ENCODE measurements at places on chromosomes 16 and 17. TPM values are rescaled to one million over a fixed set of nuclear protein-coding genes. Genes with fewer than 3 reads are reported as not detected.

GRCh38 chr17:80656590-80656989, 112.0 kb downstream of the RPTOR start:
- H3K27me3 ChIP-seq: no peaks in the 10 kb centered on the region
- H3K36me3 ChIP-seq: no peaks in the 10 kb centered on the region
- H3K27ac ChIP-seq: no peak overlapping the region
- no peaks in the 10 kb centered on the region for H3K4me1 ChIP-seq
- H3K4me3 ChIP-seq: no peak overlapping the region

GRCh38 chr16:48394355-48394703, 9.1 kb upstream of the SIAH1 start:
- H3K4me3 ChIP-seq: no peak overlapping the region
- H3K4me1 ChIP-seq: no peaks in the 10 kb centered on the region
- peak overlapping the region; percentile 28 for H3K27ac ChIP-seq
- no peak for DNase-seq

- H3K27ac ChIP-seq: no peak overlapping the region
- no peaks in the 10 kb centered on the region for H3K27me3 ChIP-seq
- H3K4me1 ChIP-seq: peaks cover 11% of the 10 kb centered on the region
- DNase-seq: no peak
Measured at GRCh38 chr17:41972571-41973407, 6.2 kb downstream of the CNP start.

GRCh38 chr17:1498233-1498632, 5.7 kb upstream of the MYO1C start:
- DNase-seq: no peak
- peaks cover 9% of the 10 kb centered on the region for H3K4me1 ChIP-seq
- no peaks in the 10 kb centered on the region for H3K27me3 ChIP-seq
- no peak overlapping the region for H3K27ac ChIP-seq
- H3K4me3 ChIP-seq: no peak overlapping the region

PRSS21 gene
- total RNA-seq: not detected

SLC13A2 gene
- total RNA-seq: 95.0 TPM

ECI1 gene
- 111 TPM for total RNA-seq

KCNJ2 gene
- total RNA-seq: 15.4 TPM
